HCEC 1CT (cell line): ENCODE measurements at places on chromosomes 1 and 21.
A peak's percentile ranks its signal among the peaks of the same experiment; 100 is the strongest.

DNA sequence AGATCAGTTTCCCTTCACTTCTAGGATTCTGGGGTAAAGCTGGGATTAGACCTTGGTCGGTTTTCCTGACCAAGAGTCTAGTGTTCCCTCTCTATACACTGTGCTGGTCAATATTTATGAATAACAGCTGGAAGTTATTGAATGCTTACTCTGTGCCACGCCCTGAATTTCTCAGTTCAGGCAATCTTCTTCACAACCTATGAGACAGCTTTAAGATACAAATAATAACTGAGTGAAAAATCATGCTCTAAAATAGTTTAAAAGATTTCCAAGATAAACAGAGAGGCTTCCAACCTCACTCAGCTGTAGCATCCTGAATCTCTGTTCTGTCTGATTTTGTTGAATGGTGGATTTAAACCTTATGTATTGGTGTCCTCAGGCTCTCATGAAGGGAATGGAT, 72.2 kb downstream of the GNG12 start:
- no peak for DNase-seq

GRCh38 chr21:26443291-26443690, 129.8 kb downstream of the CYYR1 start:
- DNase-seq: no peak

- no peak for DNase-seq
These were observed 653.9 kb upstream of the USP24 start for GRCh38 chr1:55869065-55869464.

GRCh38 chr1:236494586-236495466, 29.0 kb upstream of the LGALS8 start:
- no peak for DNase-seq

DNA sequence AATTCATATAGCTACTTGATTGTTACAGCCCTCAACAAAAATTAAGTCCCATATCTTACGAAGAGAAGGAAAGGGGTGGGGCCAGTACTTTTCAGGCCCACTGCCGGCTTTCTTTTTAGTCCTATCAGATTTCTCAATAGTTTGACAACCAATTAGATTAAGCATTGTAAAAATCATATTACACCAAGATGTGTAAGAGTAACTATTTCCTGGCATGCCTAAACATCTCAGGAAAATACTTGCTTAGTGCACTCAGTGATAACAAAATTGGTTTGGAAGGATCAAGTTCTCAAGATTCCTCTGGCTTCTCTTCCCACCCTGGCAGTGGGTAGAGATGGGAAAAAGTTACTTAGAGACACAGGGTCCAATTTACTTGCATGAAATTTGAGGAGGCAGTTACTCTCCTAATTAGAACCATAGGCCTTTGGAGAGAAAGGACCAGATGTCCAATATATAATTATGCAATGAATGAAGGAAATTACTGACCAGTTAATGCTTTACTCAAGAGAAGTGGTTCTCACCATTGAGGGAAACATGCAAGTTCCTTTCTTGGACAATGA, 30.1 kb downstream of the STPG1 start:
- no peak for DNase-seq

- DNase-seq: no peak
These were observed 81.2 kb upstream of the TMPRSS2 start for GRCh38 chr21:41589131-41589530.

DNA sequence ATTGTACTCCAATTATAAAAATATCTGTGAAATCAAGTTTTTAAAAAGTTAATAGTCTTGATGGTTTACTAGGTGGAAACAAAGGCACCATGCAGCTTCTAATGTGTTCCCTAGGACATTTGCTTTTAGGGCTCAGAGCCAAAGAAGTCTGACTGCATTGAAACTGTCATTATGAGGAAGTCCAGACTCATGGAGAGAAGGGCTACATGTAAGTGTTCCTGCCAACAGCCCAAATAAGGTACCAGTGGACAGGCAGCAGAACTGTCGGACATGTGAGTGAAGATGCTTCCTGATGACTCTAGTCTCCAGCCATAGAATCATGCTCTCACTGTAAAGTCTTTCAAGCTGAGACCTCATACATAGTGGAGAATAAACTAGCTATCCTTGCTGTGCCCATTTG, 287.6 kb downstream of the AKT3 start:
- no peak for DNase-seq

- peak; percentile 13 for DNase-seq
These were observed 30.5 kb downstream of the ZBTB8OS start for GRCh38 chr1:32619701-32620485.
